ENCODE measurements at places on chromosomes 6 and 20. TPM values are rescaled to one million over a fixed set of nuclear protein-coding genes. Genes with fewer than 3 reads are reported as not detected.

ENPP5 gene
- 0.43 TPM for total RNA-seq

RNF5 gene
- 22.5 TPM for total RNA-seq

PLG gene
- not detected for total RNA-seq

DST gene
- total RNA-seq, result 312 TPM

TFAP2C gene
- 18.1 TPM for total RNA-seq

GJA10 gene
- not detected for total RNA-seq

ZNF831 gene
- not detected for total RNA-seq

OTOR gene
- not detected for total RNA-seq

All from fibroblast of villous mesenchyme (primary cell).